ENCODE measurements at places on chromosomes 6 and 20.

DNA sequence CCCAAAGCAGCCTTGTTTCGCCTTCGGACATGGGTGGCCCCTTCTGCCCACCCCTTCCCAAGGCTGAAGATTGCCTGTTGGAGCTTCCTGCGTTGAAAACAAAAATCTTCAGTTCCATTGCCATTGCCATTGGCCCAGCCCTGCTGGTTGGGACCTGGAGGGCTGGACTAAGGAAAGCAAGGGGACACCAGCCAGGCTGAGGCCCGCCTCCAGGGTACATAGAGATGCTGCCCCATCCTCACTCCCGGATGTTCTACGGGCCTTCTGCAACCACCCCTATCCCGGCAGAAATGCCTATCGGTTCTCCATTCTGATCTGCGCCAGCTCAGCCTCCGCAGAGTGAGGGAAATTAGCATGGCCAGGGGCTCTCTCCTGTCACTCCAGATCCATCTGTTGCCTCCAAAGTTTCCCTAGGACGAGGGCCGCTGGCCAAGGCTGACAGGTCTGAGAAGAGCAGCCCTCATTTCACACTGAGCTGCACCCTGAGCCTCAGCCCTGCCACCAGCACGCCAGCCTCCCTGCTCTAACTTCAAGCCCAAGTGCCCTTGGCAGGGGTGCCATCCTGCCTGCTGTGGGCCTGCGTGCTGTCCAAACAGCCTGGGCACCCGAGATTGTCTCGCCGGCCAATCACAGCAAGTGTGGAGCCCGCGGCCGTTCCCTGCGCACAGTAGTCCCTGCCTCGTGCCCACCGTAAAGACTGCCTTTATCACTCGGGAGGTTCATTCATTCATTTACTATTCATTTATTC, 13.4 kb upstream of the STX16 start:
- no peak for DNase-seq

GRCh38 chr20:32559753-32560380, 25.3 kb downstream of the NOL4L start:
- no peak for DNase-seq

DNA sequence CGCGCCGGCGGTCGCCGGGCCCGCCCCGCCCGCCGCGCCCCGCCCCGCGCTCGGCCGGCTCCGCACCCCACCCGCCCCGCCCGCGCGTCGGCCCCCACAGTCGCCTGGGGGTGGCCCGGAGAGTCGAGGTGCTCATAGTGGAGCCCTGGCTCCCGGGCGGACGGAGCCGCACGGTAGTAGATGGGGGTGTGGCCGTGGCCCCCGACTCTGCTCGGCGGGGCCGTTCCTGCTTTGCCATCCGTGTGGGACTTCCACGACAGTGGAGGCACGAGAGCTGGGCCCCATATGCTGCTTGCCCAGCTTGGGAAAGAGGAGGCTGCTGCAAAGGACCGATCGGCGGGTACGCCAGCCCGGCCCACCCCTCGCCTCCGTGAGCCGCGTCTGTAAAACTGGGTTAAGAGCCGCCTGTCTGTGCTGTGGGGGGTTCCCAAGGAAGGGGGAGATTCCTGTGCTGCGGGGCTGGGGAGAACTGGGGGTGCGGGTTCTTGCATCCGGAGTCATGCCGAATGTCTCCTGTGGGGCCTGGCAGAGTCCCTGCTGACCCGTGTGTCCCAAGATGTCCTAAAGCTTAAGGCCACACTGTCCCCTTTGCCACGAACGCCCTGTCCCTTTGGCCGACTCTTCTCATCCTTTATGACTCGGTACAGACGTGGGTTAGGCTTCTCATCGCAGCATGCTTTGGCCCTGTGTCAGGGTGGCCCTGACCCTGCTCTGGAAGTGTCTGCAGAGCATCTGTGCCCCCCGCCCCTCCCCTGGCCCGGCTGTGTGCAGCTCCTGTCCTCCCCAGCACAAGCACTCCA, at the start of gene OPRL1:
Gene OPRL1 (plus strand): TSS at position 70 of the 800 bp plus-strand sequence. CDS start 12,639 bp downstream, outside the sequence.
- DNase-seq, result peak; percentile 58

DNA sequence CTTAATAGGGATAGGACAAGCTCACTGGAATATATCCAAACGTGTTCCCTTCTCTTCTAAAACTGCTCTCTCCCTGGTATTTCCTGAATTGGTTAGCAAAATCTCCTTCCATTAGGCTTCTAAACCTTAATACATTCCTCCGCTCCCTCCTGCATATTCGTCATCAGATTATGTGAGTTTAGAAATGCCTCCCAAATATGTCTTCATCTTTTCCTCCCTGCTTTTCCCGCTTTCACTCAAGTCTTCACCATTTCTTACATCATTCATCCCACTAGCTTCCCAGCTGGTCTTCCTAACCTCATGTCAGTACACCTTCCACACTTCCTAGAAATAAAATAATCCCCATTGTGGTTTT, 26.9 kb downstream of the SLC22A16 start:
- no peak for DNase-seq

GRCh38 chr6:131223416-131223815, 88.1 kb downstream of the AKAP7 start:
- no peak for DNase-seq

DNA sequence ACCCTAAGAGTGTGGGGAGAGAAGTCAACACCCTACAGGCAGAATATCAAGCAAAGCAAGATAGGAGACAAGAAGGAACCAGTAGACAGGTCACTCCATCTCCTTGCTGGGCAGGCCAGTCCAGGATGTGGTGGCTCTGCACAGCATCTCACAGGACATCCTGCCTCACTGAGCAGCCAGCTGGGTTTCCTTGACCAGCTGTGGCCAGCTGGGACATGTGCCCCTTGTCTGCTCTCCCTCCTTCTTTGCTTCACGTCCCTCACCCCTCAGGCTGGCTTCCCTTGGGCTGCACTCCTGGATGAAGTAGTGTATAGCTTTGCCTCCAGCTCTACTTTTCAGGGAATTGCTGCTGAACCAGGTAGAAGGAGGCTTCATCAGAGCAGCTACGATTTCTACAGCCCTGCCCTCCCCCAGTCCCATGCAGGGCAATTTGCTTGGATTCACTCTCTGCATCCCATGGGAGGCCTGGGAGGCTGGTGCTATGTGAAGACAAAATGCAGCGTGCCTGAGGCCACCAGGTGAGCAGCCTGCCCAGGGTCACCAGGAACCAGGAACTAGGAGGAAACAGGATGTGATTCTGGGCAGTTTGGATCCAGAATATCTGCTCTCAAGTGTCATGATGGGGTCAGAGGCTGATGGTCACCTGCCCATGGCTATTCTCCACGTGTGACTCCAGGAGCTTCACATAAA, 110.0 kb upstream of the PMEPA1 start:
- DNase-seq, result no peak

- DNase-seq, result peak; percentile 16
Measured at GRCh38 chr6:145814035-145814500, 527 bp downstream of the FBXO30 start.

- DNase-seq, result no peak
Measured at GRCh38 chr20:3908667-3909066, 19.5 kb downstream of the PANK2 start.

DNA sequence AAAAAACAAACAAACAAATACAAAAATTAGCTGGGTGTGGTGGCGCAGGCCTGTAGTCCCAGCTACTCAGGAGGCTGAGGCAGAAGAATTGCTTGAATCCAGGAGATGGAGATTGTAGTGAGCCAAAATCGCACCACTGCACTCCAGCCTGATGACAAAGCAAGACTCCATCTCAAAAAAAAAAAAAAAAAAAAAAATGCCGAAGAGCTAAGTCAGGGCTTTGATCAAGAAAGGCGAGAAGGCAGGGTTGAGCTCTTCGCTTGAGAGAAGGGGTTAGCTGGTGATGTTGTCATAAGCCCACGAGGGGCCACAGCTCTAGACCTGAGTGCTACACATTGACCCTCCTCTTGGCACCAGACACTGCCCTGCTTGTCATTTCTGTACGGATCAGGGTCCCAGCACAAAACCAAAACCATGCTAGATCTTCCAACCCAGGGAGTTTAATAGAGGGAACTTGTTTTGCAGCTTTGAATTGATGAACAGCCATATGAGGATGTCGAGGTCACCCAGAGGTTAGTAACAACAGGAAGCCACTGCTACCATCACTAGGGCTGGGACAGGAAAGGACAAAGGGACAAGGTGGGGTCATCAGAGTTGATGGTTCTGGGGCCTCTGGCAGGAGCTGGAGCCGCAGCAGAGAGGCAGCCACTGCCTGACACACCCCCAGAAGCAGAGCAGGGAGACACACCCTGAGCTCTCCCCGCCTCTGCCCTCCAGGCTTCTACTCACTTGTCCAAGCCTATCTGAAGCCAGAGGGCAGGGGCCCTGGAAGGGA, 122.7 kb downstream of the SNX5 start:
- no peak for DNase-seq

DNA sequence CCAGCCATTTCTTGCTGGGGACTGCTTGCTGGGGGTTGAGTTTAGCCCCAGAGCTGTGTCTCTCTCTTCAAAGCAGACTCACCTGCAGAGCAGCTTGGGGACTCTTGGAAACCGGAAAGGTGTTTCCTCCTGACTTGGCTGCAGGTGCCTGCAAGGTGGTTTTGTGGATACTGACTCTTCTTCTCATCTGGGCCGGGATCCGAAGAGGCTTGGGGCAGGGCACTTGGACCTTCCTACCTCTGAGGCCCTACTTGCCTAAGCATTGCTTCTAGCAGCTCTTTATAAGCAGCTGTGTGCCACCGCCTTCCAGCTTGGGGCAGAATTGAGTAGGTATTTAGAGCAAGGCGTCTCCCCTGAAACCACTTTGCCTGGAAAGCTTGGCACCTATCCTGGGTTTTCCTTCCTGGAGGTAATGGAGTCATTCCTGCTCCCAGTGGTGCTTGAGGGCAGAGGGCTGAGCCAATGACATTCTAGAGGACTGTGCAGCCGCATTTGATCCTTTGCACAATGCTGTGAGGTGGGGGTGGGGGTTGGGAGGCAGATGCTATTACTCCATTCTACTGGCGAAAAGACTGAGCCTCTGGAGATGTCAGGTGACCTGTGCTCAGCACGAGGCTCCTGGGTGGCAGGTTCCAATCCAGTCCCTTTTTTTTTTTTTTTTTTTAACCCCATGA, 3.4 kb upstream of the CTSZ start:
- no peak for DNase-seq

GRCh38 chr6:46215213-46215612, 44.4 kb upstream of the ENPP5 start:
- no peak for DNase-seq

- no peak for DNase-seq
Measured at GRCh38 chr6:149962461-149963211, 1.1 kb upstream of the ULBP1 start.

GRCh38 chr6:53062169-53062539, 3.0 kb upstream of the FBXO9 start:
- no peak for DNase-seq

DNA sequence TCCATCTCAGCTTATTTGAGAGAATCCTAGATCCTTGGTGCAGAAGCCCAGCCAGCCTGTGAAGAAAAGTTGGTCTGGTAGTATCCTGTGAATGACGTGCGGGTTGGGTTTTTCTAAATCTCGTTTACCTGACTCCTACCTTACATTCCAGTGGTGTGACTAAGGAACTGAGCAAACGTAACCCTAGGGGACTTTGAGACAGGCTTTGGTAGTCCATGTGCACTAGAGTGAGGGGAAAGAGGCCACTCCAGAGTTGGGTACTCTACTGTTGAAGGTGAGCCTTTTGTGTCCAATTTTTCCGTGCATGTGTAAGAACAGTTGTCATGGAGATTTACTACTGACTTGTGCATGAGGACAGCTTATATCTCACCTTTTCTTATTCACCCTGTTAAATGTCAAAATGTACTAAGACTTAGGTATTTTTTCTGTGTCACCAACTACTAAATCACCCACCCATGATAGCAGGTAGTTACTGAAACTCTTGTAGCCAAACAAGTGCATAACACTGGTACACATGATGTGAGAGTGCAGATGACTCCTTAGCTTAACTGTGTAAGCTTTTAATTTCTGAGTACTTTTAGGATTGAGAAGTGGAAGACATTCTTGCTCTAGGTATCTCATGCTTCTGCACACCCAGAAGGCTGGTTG, 26.3 kb upstream of the PLCG1 start:
- DNase-seq, result no peak

DNA sequence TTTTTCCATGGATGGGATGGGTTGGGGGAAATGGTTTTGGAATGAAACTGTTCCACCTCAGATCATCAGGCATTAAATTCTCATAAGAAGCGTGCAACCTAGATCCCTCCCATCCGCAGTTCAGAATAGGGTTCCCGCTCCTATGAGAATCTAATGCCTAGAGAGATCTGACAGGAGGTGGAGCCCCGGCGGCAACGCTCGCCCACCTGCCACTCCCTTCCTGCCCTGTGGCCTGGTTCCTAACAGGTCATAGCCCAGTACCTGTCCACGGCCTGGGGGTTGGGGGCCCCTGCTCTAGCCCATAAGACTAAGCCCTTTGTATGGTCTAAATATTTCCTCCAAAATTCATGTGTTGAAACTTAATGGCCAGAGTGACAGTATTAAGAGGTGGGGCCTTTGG, 92.3 kb upstream of the SALL4 start:
- DNase-seq, result no peak

DNA sequence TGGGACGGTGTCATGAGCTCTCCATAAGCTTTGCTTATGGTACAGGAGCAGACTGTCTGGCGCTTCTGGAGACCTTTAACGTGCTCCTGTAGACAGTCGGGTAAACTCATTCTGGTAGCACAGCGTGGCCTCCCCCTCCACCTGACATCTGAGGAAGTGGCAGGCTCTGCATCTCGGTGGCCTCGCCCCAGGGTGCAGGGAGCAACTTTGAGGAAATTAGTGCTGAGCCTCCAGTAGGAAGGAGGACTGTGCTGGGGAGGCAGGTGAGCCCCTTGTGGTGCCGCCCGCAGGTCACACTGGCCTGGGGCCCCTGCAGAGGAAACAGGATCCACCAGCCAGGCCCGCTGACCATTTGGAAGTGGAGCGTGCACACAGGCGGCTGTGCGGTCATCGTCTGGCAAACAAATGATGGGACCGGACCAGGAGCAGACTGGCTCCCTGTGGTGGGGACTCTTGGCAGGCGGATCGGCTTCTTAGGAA, 57.9 kb downstream of the SYNJ2 start:
- peak; percentile 67 for DNase-seq

DNA sequence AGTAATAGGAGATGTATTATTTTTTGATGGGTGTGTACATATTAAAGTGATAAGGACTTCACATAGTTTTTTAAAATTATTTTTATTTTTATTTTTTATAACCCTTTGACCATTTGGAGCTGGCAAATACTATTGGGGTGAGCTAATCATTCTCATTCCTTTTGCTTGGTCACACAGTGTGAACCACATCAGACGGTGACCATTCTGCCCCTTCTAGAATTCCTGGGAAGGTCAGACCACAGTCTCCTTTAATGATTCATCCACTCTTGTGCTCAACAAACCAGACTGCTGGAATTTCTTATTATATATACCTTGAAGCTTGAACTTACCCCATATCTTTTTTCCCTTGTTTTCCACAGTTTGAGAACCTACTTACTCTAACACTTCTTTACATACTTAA, 23.9 kb upstream of the PRL start:
- DNase-seq, result no peak

All from activated CD8-positive, alpha-beta T cell treated with anti-CD3 and anti-CD28 coated beads for 36 hours (primary cell).